ENCODE measurements at places on chromosomes 5 and 9.

DNA sequence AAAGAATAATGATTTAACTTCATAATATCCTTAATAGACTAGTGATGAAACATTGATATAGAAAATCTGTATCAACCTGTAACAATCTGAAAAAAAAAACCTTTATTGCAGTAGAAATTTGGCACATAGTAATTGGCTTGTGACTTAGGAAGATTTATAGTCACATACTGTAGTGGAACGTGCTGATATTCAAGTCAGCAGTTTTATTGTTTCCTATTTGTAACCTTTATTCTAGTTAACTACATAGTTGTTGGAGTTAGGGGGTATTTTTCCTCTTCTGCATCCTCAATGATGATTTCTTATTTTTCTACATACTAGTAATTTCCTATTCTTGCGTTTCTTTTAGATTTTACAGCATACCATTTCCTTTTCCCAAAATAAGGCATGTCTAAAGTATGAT, 14.5 kb upstream of the LRRC70 start:
- no peak for DNase-seq

GRCh38 chr5:95641741-95642220, 4.8 kb upstream of the RFESD start:
- no peak for DNase-seq

DNA sequence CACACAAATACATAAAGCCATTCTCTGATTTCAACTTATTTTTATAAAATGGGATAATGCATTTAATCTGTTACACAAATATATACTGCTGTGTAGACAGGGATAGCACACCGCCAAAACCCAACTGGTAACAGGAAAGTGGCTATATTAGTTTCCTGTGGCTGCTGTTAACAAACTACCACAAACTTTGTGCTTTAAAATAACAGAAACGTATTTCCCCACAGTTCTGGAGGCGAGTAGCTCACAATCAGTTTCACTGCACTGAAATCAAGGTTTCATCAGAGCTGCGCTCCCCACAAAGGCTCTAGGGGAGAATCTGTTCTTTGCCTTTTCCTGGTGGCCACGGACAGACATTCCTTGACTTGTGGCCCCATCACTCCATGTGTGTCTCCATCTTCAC, 94.0 kb downstream of the MLLT3 start:
- no peak for DNase-seq

- no peak for DNase-seq
These were observed 128.8 kb downstream of the GPBP1 start for GRCh38 chr5:57302643-57303042.

DNA sequence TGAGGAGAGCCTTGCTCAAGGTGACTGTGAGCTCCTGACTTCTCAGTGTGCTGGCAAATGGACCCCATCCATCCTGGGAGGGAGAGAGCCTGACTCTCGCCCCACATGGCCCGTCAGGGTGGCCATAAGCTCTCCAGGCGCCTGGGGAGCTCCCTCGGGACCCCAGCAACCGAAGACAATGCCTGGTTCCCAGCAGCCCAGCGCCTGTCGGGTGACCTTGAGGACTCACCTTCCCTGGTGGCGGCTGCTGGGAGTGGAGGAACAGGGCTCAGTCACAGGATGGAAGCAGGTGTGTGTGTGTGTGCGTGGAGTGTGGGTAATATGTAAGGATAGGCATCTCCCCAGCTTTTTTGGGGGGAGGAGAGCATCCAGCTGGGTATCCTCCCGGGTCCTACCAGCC, 190.3 kb downstream of the MELK start:
- DNase-seq: no peak

GRCh38 chr9:120161776-120162175, 418.2 kb downstream of the CDK5RAP2 start:
- no peak for DNase-seq

GRCh38 chr9:37540634-37541033, 35.5 kb downstream of the FBXO10 start:
- DNase-seq: no peak

GRCh38 chr5:124697933-124698591, 48.4 kb downstream of the ZNF608 start:
- DNase-seq: peak; percentile 72

DNA sequence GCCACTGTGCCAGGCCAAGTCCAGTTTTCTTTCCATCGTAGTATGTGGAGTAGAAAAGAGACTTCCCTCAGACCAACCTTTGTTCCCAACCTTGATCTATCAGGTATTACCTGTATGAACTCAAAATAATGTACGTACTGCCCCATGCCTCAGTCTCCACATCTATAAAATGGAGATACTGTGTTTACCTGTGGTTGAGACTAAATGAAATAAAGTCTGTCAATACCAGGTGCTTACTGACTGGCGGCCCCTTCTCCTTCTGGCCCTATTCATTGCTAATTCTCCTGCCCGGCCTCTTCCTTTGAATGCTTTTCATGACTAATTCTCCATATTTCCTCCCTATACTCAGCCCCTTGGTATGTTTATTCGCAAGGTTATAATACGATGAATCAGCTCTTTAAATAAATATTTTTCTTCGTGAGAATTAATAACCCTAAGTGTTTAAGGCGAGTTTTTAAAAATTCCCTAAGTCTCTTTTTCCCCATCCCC, 89.6 kb upstream of the BASP1 start:
- DNase-seq: no peak

DNA sequence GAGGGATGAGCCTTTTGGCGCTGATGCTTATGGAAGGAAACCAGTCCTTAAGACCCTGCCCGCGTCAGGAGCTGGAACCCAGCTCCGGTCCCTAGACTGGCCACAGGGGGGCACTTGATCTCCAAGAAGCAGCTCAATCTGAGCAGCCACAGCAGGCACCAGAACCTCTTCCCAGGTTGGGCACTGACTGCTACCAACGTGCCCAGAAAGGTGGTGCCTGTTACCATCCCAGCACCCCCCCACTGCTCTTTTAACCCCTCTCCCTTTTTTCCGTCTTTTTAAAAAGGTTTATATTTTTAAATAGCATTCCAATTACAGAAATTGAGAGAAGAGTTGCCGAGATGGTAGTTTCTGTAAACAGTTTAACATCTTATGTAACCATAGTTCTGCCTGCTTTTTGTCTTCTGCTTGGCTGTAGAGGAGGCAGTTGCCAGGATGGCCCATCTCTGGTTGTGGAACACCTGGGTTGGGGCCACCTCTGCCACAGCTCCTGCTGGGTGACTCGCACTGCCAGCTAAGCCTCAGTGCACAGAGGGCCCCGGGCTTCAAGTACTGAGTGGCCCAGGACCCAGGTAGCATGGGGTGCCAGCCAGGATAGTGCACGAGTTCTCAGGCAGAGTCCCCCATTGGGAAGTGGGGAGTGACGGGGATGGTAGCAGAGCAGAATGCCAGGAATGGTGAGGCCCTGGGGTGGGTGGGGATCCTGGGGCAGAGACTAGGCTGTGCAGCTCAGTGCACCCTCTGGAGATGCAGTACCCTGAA, 62.8 kb downstream of the PFDN1 start:
- peak; percentile 74 for DNase-seq

DNA sequence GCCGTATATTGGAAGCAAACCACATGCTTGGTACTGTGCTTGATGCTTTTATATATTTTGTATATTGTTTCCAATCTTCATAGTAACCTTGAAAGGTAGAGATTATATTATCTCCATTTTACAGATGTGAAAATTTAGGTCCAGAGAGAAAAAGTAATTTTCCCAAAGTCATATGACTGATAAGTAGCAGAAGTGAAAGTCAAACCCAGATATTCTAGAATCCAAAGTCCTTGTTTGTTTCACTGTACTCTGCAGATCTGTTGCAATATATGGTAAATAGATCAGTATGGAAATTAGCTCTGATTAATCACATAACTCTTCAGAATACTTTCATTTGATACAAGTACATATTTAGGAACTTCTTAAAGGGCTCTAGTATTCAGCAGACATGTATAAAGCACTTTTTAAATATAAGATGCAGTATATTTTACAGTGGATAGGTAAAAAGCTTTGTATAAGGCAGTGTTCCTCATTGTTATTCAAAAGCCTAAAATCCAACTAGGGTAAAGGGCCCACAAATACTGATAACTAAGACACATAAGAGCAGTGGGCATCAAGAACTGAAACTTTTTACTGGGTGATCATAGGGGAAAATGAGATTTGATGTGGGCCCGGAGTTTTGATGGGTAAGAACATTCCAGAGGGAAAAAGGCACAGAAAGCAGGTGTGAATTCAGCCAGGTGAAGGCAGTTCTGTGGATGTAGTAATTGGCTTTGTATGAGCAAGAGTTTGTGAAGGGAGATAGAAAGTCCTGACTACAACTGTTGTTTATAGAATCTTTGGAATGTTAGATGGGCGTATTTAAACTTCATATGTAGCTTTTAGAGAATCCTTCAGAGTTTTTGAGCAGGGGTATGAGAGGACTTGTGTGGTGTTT, 25.0 kb downstream of the NDFIP1 start:
- no peak for DNase-seq

DNA sequence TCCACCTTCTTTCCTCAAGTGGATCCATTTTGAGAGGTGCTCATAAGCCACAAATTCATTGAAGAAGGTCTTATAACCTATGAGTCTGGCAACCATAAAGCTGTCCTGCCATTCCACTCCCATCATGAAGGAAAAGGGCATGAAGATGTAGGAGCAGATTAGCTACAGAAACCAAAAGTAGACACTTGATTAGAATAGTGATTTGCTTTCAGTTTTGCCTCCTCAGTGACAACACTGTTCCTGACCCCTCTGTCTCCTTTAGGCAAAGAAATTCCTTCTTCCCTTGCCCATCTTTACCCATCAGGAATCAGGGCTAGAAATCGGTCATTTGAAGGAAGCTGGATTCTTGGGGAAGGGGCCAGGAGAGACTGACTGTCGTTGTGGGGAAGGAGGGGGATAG, 55.2 kb downstream of the SLC28A3 start:
- no peak for DNase-seq

- DNase-seq: no peak
These were observed 131.4 kb downstream of the OXCT1 start for GRCh38 chr5:41738710-41739354.

DNA sequence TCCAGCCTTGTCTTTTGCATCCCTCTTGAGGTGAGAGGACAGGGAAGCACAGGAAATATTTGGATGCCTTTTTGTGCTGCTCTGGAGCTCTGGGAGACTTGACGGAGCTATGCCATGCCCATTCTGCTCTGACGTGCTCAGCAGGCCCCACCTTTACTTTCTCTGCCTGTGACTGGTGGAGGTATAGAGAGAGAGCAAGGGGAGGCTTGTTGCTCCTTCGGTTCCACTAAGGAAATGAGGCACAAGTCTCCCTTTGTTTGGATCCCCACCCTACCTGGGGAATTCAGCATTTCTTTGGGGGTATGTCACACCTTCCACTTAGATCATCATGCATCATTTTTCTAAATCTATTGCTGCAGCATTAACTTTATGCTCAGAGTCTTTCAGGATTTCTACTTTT, 121.8 kb upstream of the CNTLN start:
- no peak for DNase-seq
